ENCODE measurements at places on chromosomes 6 and 20.

DNA sequence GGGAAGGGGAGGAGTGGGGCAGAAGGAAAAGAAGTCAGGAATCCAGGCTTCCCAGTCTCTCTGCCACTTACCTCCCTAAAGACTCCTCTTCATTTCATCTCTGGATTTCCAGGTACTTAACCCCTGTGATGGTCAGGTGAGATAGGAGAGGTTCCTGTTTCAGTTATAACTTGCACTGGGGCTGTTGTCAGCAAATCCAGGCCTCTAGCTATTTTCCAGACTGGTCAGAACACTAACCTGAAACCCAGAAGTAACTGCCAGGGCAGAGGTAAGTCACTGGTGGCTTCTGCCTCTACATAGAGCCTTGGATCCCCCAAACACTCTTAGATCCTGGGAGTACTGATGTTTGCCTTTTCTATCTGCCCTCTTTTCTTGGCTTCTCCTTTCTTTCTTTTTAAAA lies 233.5 kb upstream of the TAB2 start:
- DNase-seq = no peak

GRCh38 chr20:44153636-44154043 lies 33.3 kb downstream of the JPH2 start:
- DNase-seq = no peak

DNA sequence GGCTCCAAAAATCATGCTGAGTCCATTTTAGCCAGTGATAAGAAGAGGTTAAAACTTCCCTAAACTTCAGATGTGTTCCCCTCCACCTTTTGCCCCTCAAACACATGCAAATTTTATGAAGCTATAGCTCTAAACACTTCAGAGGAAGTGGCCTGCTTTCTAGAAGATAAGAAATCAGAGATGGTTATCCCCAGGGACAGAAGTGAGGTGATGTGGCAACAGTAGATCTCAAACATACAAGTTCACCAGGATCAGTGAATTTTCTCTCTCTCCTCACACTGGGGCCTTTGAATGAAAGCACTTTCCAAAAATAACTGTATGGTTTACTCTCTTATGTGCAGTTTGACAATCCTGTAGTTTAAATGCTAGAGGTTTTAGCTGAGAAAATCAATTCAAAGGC lies 332.0 kb downstream of the BTBD9 start:
- DNase-seq = no peak

GRCh38 chr6:42745083-42745639 lies 742 bp downstream of the TBCC start:
- DNase-seq = peak; percentile 71

DNA sequence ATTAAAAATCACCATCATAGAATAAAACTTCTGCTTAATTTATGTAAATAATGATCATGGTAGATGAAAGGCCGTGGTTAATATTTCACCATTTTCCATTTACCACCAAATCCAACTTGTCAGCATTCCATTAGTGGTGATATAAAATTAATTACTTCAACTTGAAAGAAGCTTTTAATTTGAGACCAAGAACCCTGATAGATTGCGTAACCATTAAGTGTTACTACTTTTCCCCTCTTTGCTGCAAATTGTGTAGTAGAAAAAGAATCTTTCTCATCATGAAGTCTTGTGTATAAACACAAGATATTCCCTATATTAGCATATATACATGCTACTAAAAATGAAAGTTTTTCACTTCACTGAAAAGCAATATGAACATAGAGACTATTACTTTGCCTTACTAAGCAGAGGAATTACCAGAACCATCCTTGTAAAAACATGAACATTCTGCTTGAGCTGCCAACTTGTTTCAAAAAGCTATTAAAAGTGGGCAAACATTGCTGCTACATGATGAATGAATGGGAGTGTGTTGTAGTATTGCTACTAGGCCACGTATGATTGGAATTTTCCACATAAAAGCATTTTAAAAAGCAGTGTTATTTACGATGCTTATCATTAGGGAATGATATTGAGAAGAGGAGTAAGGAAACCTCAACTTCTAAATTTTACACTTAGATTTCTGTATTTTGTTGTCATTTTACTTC lies 35.0 kb downstream of the STX11 start:
- no peak for DNase-seq

All from endodermal cell (in vitro differentiated cells).